ENCODE measurements at places on chromosomes 12 and 14.

GRCh38 chr12:52010152-52010622 lies 3.4 kb downstream of the TAMALIN start:
- no peak for DNase-seq

DNA sequence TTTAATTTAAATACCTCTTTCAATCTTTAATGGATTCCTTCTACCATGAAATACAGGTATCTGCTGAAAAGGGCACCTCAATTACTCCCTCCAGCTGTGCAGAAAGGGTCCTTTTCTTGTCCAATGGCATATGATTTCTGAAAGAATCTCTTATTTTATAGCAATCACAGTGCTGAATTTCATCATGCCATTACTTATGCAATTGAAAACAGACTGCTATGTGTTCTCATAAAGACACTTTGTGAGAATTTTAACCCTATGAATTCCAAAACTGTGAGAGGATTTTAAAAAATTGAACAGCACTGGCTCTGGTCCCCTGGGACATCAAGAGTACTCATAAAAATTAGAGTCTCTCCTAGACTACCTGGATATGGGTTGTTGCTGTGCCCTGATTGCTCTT lies 45.9 kb upstream of the CNOT2 start:
- peak; percentile 70 for DNase-seq

GRCh38 chr14:72503696-72504368 lies 390.1 kb downstream of the DPF3 start:
- DNase-seq: no peak

DNA sequence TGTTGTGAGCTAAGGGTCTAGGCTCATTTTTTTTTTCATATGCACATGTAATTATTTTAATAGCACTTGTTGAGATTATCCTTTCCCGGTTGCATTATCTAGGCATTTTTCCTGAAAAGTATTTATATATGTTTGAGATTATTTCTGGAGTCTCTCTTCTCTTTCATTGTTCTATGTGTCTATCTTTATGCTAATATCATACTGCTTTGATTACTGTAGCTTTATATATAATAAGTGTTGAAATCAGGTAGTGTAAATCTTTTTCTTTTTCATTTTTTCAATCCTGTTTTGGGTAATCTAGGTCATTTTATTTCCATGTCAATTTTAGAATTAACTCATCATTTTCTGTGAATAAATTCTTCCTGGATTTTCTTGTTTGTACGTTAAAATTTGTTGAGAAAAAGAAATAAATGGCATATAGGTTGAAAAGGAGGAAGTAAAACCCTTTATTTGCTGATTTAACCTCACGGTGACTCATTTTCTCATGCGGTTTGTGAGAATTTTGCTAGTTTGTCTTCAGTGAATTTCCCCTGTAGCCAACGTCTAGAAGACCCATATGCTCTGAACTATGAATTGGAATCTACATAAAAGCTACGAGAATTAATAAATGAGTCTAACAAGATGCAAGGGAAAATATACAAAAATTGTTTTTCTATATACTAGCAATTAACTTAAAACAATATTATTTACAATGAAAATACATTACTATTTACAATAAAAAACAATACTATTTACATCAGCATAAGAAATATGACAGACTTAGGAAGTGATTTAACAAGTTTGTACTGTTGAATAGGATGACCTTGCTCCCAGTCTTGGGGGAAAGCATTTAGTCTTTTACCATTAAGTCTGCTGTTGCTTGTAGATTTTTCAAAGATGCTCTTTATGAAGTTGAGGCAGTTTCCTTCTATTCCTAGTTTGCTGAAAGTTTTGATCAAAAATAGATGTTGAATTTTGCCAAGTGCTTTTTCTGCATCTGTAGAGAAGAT lies 105.0 kb downstream of the SNAPC1 start:
- DNase-seq: peak; percentile 79

DNA sequence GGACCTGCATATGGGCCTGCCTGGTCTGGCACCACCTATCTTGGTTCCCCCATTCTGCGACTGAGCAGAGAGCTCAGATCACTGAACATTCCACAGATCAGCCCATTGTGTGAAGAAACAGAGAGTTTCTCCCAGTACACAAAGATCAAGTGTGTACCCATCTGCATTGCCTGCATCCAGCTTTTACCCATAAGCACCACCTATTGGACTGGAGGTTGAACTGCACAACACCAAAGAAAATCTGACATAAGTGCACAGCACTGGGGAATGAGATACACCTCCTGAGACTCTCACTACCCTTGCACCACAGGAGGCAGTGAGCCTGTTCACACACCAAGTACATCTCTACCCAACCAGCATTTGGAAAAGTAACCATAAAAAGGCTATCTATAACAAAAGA lies 362.6 kb upstream of the CLEC14A start:
- DNase-seq: no peak

Measured in inflammatory macrophage treated with lipopolysaccharide for 1 hour (primary cell).